ENCODE measurements at places on chromosomes 3 and 15.

- no peak for DNase-seq
These were observed 21.2 kb downstream of the WHAMM start for GRCh38 chr15:82830427-82831173.

- DNase-seq = no peak
These were observed 32.4 kb upstream of the SETMAR start for GRCh38 chr3:4270720-4271119.

DNA sequence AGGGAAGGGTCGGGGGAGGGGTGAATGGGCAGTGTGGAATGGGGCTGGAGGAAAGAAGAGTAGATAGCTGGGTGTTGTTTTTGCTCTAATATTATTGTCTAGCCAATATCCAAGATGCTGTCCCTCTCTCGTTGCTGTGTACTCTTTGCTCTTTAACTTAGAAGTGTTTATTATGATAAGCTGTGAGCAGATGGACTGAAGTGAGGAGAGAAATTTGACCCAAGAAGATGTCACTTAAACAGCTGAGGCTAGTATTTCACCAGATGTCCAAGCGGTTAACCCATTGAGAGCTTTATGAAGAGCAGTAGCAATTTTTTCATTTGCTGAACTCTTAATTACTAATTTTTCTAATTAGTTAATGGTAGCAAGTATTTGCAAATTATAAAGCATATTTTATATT, 212.2 kb upstream of the TP63 start:
- no peak for DNase-seq

GRCh38 chr3:58167431-58168351, 43.1 kb downstream of the DNASE1L3 start:
- DNase-seq = peak; percentile 25

GRCh38 chr15:90219421-90220141, 14.2 kb downstream of the CIB1 start:
- DNase-seq = peak; percentile 38

DNA sequence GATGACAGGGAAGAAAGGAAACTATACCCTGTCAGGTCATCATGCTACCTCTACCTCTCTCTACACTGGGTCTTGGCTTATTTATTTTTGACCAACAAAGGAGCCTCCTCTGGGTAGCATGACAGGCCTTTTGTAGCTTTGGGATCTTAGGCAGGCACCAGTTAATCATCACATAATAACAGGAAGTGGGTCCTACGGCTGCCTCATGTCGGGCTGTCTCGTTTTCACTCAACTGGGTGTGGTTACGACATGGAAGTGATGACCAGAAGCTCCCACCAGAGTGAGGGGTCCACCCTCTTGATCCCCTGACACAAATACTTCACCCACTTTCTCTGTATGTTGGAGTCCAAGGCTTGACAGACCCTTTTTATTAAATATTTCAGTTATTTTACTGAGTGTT, 105.3 kb downstream of the CD47 start:
- no peak for DNase-seq

- no peak for DNase-seq
These were observed 71.0 kb downstream of the PBRM1 start for GRCh38 chr3:52614689-52615088.

- DNase-seq = peak; percentile 72
These were observed at the start of gene SCAANT1 for GRCh38 chr3:63911873-63912767. SCAANT1 (minus strand) TSS chr3:63912383.

- no peak for DNase-seq
These were observed 53.9 kb upstream of the ACKR4 start for GRCh38 chr3:132543011-132543739.

- no peak for DNase-seq
These were observed 667.7 kb downstream of the MAGI1 start for GRCh38 chr3:65371053-65371452.

- DNase-seq = no peak
These were observed 106.3 kb upstream of the SAMMSON start for GRCh38 chr3:69893274-69893673.

DNA sequence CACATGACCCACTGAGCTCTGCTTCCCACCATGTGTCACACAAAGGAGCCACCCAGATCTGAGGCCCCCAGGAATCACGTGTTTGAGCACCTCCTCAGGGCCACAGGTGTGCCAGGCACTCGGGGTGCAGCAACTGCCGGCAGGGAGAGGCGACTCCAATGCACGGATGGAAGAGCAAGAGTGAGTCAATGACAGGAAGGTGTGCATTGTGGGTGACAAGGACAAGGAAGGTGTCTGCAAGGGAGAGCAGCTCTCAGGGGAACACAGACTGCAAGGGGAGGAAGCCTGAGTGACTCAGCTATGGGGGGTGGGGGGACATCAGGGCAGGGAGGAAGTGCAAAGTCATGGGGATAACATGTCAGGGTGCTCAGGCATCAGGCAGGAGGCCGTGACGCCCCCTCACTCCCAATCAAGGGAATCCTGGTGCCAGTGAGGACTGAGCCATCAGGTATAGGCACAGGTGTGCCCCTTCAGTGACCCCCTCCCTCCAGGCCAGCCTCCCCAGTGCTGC, 67.4 kb downstream of the NUP210 start:
- peak; percentile 32 for DNase-seq

- no peak for DNase-seq
These were observed 593 bp downstream of the TMOD2 start for GRCh38 chr15:51751697-51752683.

DNA sequence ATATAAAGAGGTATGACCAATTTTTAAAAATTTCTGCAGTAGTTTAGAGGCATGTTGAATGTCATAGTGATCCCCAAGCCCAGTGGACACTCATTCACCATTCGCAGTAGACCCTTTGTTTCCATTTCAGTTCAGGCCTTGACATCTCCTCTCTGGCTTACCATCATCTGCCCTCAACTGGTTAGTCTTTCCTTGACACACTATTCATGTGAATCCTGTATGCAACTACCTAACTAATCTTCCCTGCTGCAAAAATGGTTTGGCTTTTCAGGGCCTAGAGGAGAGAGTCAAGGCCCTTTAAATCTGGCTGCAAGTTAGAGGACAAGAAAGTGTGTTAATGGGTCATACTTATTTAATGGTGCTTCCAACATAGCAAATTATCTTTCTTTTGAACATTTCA, 10.9 kb downstream of the APH1B start:
- DNase-seq = no peak

- no peak for DNase-seq
These were observed 103.7 kb downstream of the MYH15 start for GRCh38 chr3:108406661-108407206.

DNA sequence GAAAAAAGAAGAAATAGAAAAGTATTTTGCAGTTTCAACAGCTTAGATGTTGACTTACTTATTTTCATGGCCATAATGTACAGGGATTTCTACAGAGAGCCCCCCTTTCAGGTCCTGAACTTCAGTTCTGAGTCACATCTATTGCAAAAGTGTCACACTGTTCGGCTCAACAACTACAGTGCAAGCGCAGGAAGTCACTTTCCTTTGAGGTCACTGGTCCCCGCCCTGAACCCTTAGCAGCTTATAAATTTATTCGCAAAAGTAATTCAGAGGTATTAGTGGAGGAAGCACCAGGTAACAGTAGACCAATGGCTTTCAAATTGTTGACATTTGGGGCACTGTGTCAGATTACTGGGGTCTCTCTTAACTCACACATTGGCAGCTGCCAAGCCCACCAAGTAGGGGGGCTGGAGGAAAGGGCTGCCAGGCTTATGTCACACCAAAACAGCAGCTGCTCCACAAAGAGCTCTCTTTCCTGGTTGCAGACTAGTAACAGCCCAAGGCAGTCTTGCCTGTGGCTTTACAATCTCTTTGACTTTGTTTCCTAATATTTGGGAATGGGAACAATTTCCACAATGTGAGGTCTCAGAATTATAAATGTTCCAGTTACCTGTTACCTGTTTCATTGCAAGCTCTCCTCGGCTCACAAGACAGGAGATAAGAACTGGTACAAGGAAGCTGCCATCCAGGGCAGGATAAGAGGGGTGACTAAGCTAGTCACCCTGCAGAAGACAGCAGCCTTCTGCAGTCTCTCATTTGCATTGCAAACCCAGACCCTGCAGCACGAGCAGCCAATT, 130.2 kb upstream of the STRIT1 start:
- DNase-seq = no peak

DNA sequence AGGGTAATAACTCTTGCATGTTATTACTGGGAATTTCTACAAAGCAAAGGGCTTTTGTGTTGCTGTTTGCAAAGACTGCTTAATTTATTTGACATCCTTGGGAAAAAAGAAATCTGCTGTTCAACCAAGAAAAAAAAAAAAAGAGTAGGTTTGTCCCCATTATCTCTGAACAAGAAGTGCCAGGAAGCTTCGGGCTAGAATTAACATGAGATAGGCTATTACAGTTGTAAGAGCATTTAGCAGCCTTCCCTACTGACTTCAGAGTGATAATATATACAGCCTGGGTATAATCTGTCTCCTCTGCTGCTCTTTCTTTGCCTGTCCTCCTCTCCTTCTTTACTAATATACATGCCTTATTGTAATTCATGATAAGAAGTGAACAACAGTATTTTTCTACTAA, 23.3 kb upstream of the CHMP2B start:
- DNase-seq = no peak

- DNase-seq = peak; percentile 2
These were observed 261.6 kb upstream of the LMCD1 start for GRCh38 chr3:8239718-8240695.

- no peak for DNase-seq
These were observed 186.0 kb downstream of the NLGN1 start for GRCh38 chr3:173583496-173583895.

- DNase-seq = no peak
These were observed 70.5 kb downstream of the POLR2M start for GRCh38 chr15:57777003-57777402.

GRCh38 chr15:74136814-74137536, 6.6 kb downstream of the ISLR2 start:
- no peak for DNase-seq

DNA sequence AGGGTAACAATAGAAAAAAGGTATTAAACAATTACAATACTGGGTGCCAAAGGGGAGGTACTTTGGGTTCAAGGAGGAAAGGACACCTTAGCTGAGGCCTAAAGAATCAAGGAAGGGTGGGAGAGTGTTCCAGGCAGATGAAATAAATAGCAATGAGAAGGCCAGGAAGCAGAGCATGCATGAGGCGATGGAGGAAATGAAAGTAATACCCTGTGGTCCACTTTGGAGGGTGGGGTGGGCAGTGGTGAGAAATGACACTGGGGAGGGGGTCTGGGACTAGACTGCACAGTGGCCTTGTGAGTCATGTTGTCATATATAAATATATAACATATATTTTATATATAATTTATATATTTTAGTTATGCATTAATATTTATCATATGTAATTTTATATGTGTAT, 55.9 kb downstream of the BHLHE40 start:
- DNase-seq = no peak

- no peak for DNase-seq
These were observed 53.7 kb downstream of the GRIP2 start for GRCh38 chr3:14486460-14486859.

- DNase-seq = no peak
These were observed 50.2 kb downstream of the RARB start for GRCh38 chr3:25478211-25478757.

- DNase-seq = no peak
These were observed 33.3 kb upstream of the FLNB start for GRCh38 chr3:57974796-57975388.

GRCh38 chr3:146160964-146161662, at the start of gene PLOD2:
PLOD2 (minus strand) TSS chr3:146161184; CDS start chr3:146160989, 195 bp downstream.
- DNase-seq = no peak

DNA sequence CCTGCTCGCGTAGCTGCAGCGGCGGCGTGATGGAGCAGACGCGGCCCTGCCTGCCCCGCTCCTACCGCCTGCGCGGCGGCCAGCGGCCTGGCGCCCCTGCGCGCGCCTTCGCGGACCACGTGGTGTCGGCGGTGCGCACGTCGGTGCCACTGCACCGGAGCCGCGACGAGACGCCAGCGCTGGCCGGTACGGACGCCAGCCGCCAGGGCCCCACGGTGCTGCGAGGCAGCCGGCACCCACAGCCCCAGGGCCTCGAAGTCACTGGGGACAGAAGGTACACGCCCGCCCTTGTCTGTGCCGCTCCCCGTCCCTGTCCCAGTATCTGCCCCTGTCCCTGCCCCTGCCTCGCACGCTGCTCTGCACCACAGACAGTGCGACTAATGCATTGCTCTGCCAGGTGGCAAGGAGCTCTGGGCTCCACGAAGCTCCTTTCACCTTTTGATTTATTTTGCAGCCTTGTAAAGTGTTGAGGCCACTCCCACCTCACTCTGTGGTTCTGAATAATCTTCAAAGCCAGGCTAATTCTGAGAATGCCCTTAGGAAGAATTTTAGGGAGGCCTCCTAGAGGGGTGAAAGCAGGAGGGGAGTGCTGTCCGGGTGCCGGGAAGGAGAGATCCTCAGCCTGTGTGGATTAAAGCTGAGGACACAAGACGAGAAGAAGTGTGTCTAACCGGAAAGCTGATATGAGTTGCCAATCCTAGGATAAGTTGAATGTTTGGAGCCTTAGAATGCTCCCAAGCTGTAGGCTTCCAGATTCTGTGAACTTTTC, 100.0 kb downstream of the THSD4 start:
- DNase-seq = no peak

GRCh38 chr15:69753867-69754266, 301.2 kb downstream of the RPLP1 start:
- DNase-seq = no peak

DNA sequence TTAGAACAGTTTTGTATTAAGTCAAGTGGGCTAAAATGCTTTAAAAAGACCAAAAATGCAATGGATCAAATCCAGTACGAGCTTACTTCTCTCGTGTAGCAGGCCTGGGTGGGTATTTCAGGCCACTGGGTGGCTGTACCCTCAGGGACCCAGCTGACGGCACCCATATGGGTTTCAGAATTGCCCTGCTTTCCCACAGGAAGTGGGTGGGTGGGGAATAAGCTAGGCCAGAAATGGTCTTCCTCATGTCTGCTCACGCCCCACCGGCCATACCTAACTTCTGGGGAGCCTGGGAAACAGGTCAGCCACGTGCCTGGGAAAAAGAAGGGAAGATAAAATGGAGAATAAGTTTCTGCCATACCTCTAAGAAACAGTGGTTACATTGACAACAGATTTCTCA, 20.3 kb downstream of the GPR160 start:
- DNase-seq = no peak

- DNase-seq = no peak
These were observed 41.5 kb downstream of the KLHL6 start for GRCh38 chr3:183514021-183514420.

DNA sequence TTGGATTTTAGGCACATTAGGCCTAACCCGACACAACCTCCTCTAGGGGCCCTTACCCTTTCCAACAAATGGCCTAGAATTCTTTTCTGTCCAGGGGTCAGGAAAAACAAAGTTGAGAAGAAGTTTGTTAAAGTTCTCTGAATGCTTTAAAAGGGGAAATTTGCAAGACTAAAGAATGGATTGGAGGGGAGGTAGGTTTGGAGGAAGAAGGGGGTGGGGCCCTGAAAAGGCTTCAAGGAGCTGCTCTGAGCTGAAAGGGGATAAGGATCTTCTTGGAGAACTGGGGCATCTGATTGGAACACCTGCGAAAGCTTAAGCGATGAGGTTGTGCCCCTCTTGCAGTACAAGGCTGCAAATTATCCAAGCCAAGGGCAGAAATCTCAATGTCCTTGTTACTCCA, 3.9 kb upstream of the SENP2 start:
- no peak for DNase-seq

GRCh38 chr15:96629511-96629910, 299.0 kb downstream of the NR2F2 start:
- DNase-seq = no peak

All from activated gamma-delta T cell treated with anti-CD3 and anti-CD28 coated beads, Interleukin-2, amount 50 U/mL, for 16 hours (primary cell).